ENCODE measurements at places on chromosomes 12 and 14.

GRCh38 chr14:79569072-79569471, 642.2 kb downstream of the DIO2 start:
- DNase-seq, result no peak

GRCh38 chr14:55585854-55586253, 5.8 kb downstream of the KTN1 start:
- no peak for DNase-seq

DNA sequence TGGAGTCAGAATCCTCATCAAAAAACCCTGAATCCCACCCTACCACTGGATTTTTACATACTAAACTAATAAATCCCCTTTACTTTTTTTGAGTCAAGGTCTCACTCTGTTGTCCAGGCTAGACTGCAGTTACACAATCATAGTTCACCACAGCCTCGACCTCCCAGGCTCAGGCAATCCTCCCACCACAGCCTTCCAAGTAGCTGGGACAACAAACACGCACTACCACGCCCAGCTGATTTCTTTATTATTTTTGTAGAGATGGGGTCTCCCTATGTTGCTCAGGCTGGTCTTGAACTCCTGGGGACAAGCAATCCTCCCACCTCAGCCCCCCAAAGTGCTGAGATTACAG, 24.3 kb downstream of the SPTSSA start:
- DNase-seq, result no peak

- no peak for DNase-seq
These were observed 111.1 kb upstream of the KRR1 start for GRCh38 chr12:75622492-75622891.

GRCh38 chr12:126198966-126199692, 1133.9 kb downstream of the AACS start:
- DNase-seq, result no peak

DNA sequence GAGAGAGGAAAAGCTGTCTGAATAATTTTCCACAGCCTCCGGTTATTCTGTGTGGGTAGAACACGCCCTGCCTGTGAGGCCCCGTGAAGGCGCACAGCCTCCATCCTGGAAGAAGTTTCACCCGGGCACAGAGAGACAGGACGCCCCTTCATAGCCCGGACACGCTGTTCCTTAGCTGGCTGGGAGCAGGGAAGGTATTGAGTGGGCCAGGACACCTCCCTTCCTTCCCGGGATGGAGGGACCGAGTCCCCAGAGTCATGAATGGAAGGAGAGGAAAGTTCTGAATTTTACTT, 135.5 kb downstream of the GCH1 start:
- no peak for DNase-seq

DNA sequence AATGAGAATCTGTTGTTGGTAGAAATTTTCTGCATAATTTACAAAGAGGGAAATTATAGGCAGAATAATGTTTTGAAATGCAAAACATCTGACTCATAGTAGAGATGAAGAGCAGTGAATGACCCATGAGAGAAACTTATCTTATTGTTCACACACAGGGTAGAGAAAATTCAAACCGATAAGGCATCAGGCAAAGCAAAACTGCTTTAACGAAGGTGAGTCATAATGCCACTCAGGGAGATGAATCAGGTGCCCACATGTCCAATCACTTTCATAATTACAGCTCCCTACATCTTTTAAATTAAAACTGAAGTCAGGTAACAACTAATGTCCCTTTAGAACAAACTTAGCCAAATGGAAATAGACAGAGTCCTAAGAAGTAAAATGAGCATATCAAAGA, 265.6 kb upstream of the GARIN6 start:
- DNase-seq, result no peak

DNA sequence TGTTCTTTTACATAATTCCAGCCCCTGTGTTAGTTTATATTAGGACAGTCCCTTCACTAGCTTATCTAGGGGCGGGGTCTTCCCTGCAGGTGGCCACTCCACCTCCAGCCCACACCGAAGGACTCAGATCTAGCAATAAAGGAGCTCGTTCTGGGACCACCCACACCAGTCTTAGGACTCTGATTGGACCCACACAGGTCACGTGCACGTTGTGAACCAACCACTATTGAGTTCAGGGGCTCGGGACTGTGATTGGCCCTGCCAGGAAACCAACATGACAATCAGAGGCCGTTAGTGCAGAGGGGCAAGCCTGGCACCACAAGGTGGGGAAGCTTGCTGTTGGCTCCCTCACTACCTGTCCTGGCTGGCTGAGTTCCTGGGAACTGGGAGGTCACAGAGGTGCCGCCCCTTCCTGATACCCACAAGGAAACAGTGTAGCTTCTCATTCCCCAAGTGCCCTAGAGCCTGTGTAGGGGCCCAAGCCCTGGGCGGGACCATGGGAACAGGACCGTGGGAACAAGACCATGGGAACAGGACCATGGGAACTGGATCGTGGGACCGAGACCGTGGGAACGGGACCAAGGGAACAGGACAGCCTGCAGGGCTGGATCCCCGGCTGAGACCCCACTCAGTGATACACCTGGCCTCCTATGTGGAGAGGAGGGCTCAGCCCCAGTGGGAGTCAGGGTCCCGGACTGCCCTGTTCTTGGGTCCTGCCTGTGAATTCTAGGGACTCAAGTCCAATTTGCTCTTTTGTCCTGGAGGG, 297.8 kb downstream of the ADGRD1 start:
- no peak for DNase-seq

- no peak for DNase-seq
These were observed 1.2 kb downstream of the MMP17 start for GRCh38 chr12:131829356-131829747.

GRCh38 chr12:124386661-124387527, 92.0 kb downstream of the RFLNA start:
- DNase-seq, result no peak

DNA sequence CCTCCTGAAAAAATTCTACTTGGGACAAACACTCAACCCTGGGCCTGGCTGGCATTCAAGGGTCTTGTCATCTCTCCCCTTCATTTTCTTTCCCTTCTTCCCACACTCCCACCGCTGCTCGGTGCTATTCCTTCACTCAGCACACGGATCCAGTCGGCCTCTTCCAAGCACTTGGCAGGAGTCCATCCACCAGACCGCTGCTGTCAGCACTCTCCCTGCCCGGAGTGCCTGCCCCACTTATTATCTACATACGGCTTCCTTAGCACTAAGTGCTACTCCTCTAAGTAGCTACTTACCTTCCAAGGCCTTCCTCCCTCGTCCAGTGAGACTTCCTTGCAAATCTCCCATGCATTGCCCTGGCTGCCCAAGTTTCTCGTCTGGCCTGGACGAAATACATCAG, 29.8 kb downstream of the CALM1 start:
- no peak for DNase-seq

DNA sequence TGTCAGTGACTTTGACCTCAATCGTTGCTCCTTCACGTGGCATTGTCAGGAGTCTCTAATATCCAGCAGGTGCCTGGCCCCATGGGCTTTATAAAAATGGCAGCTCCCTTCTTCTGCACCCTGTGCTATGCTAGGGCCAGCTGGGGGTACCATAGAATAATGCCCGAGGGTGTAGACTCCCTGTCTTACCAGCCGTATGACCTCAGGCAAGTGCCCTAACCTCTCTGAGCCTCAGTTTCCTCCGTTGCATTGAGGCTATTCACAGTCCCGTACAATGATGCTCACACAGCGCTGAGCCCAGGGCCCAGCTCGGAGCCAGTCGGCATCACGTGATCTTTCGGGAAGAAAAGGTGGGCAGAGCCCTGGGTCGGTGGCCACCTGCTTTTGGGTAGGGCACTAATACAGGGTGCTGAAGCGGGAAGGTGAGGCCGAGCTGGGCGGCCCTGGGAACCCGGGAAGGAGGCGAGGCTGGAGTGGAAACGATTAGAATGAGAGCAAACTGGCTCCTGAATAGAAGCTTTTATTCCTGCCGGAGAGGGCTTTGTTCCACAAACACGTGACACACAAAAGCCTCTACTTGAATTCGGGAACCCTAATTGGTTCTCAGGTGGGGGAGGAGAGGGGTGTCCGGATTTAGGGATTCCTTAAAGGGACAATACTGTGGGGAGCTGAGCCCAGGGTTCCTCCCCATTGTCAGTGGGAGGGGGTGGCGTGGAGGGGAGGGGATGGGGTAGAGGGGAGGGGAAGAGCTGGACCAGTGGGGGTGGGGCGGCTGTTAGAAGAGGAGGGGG, 19.9 kb upstream of the MSI1 start:
- no peak for DNase-seq

- no peak for DNase-seq
These were observed 1136.8 kb downstream of the AACS start for GRCh38 chr12:126201981-126202537.

- no peak for DNase-seq
These were observed 293.7 kb downstream of the TTC6 start for GRCh38 chr14:37889087-37889486.

DNA sequence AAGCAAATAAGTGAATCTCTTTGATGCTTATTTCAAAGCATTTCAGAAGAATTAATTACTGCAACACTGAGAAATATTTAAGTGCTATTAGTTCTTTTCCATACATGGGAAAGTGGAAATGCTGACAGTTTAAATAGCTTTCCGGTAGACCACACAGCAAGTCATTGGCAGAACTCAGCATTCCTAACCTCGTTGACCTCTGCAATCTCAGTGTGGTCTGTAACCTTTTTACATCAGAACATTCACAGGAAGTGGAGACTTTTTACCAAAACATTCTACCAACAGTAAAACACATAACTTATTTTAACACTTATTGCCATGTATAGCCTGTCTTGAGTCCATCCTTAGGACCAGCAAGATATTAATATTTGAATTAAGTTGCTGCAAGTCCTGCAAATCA, 249.5 kb upstream of the DCN start:
- DNase-seq, result no peak

GRCh38 chr14:105447651-105448640, 26.7 kb upstream of the CRIP2 start:
- no peak for DNase-seq

DNA sequence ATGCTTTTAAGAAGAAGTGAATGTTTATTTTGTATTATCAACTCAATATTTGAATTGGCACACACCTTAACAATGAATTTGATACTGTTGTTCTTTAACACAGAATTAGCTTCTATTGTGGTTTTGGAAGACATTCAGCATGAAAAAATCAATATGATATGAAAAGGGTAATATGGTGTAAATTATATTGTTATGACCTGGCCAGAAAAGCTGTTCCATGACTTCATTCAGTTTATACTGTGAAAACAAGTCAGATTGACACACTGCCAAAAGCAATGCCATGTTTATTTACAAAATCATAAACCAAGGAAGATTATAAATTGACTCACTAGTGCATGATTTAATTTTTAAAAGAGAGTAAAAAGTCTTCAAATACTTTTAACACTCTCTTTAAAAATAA, 851.4 kb upstream of the SEL1L start:
- no peak for DNase-seq

DNA sequence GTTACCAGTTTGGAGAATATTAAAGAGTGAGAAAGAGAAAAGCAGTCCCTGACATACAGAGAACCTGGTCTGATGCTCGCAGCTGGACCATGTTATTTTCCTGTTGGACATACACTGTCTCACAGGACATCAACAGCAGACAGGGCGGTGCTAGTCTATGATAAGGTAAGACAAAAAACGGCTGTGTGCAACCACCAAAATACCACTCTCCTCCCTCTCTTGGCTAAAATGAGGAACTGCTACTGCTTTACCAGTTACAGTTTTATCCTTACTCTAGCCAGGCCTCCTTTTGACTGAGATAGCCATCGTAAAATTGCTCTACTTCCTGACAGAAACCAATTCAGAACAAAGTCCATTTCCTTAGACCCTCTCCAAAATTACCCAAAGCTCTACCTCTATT, 47.0 kb upstream of the ERGIC2 start:
- no peak for DNase-seq

DNA sequence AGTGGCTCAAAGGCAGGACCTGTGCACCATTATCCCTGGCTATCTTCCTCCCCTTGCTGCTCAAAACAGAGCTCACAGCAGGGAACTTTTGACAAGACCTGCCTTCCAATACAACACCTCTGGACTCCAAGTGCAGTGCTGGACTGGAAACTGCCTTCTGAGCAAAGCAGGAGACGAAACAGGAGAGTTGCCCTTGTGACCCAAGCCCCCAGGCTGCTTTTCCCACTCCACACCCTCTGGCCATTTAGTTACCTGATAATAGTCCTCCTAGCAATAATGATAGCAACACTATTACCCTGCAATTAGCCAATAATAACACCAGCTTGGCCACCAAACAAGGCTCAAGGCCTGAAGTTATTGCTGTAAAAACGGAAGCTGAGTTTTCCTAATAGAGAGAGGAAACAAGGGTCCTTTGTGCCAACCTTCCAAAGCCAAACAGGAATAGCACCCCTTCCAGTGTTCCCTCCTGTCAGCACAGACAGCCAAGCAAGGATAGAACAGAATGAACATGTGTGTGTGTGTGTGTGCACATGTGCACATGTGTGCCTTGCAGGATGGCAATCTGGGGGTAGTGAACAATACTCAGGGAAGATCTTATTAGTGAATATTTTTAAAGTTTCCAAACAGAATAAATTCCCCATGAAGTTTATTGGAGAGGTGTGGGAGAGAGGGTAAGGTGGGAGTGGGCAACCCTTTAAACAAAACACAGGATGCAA, 9.2 kb upstream of the KRT73 start:
- DNase-seq, result no peak

DNA sequence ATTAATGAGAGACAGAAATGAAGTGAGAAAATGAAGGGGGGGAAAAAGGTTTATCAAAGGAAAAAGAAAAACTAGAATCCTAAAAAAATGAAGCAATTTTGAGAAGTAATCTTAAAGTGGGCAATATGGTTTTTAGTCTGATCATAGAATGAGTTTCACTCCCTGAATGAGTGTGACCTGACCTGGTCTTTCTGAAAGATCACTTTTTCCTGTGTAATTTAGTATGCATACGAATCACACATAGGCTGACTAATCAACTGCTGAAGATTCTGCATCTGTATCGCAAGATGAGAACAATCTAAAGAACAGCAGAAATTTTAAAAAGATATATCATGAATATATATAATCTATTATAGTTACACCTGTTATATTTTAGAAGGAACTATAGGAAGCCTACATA, 11.3 kb downstream of the GNPTAB start:
- DNase-seq, result no peak

Data from naive thymus-derived CD4-positive, alpha-beta T cell (primary cell).